ENCODE measurements at places on chromosomes 6 and 20.

GRCh38 chr6:144462058-144462457 is 176.9 kb downstream of the UTRN start:
- no peak for DNase-seq

DNA sequence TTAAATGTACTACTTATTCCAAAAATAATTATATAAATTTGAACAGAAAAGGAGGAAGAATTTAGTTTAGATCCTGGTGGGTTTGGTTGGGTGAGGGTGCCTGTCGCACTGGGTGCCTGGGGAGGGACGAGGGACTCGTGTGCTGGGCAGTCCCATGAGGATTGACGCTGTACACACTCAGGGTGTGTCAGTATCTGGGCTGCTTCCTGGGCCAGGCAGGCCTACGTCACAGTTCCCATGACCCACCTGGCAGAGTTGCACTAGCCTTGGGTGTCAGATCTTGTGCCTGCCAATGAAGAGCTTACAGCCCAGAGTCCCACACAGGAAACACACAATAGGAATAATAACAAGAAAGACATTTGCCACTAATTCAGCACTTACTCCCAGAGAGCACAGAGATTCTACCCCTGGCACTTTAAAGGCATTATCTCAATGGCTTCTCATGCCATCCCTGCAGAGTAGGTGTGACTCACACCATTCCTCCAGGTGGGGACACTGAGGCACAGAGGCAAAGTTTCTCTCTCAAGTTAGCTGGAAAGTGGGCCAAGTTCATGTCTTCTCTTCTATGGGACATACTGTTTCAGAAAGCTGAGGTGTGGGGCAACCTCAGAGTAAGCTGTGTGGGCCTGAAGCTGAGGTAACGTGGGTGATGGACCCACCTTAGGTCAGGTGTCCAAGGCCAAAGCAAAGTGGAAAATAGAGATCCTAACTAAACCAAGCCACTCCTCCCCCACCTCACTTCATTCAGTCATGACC is 1.3 kb upstream of the SDCBP2 start:
- DNase-seq = no peak

DNA sequence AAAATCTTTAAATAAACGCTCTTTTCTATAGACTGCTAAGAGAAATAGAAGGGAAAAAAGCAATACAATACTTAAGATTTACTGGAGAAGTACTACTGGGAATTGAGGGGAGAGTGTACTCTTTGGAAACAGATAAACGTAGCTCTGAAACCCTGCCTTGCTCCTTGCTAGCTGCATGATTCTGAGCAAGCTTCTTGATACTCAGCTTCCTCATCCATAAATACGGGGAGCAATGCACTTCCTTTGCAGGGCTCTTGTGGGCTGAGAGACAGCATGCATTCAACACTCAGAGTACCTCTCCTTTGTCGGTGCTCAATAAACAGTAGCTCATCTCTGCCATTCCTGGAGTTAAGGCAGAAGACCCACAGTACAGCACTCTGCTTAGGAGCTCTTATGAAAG is 159.7 kb downstream of the BTBD9 start:
- no peak for DNase-seq

DNA sequence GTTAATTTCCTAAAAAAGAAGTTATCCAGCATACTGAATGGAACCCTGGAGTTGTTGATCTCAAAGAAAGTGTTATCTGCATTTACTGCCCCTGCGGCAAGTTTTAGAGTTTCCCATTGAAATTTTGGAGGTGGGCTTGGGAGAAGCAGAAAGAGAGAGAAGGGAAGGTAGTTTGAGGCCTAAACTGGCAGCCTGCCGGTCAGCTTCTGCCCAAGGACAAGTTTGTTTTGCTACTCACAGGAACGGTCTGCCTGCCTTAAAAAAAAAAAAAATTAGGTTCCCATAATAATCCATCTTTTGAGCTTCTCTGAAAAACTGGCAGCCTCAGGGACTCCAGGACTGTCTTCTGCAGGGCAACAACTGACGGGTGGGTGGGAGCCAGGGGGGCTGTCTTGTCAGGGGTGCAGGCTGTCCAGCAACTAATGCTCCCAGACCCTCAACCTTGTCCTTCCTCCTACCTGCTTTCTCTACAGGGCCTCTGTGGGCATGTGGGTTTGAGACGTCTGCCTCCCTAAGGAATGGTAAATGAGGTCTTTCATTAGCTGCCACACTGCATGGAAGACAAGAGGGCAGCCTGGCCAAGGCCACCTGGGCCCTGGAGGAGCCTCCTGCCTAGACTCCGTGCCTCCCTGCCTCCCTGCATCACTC is 176.1 kb upstream of the KCNG1 start:
- no peak for DNase-seq

DNA sequence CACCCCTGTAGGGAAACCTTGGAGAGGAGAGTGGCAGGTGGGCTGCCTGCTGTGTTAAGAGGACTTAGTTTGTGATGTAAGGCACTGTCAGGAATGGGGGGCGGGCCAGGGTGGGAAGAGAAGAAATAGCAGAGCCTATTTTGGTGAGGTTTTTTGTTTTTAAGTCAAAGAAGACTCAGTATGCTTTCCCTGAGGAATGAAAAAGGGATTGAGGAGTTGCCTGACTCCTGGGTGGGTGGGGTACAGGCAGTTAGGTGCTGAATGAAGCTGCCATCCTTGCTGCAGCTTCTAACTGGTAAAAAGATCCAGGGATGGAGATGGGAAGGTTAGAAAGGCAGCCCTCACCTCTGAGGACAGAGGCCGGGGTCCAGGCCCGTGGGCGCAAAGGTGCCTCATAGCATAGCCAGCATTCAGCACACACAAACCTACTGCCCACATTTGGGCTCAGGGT is 37.9 kb downstream of the PLCG1 start:
- DNase-seq = no peak

DNA sequence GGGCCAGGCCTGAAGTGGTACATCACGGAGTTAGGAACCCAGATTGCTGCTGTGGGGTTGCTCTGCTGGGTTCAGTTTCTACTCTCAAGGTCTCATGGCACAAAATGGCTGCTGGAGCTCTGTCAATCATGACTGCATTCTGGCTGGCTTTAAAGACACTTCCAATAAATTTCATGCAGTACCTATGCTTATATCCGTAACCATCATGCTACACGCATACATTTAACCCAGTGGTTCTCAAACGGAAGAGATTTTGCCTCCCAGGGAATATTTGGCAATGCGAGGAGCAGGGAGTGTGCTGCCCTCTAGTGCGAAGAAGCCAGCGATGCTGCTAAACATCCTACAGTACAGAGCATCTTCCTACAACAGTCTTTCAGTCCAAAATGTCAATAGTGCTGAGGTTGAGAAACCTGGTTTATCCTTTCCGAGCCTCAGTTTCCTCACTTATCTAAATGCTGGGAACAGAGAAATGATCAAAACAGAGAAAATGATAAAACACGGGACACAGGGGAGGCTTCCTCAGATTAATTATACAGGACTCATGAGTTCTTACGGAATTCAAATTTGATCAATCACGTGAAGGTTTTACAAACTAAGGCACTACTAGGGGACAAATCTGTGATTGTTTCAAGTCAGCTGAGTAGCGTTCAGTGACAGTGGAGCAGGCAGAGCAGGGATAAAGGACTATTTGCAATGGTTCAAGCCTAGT is 9.6 kb upstream of the SLC2A10 start:
- peak; percentile 45 for DNase-seq

GRCh38 chr6:149852180-149852579 is 12.0 kb downstream of the LRP11 start:
- DNase-seq = peak; percentile 31

GRCh38 chr6:134079406-134079921 is 27.0 kb upstream of the SLC2A12 start:
- no peak for DNase-seq

DNA sequence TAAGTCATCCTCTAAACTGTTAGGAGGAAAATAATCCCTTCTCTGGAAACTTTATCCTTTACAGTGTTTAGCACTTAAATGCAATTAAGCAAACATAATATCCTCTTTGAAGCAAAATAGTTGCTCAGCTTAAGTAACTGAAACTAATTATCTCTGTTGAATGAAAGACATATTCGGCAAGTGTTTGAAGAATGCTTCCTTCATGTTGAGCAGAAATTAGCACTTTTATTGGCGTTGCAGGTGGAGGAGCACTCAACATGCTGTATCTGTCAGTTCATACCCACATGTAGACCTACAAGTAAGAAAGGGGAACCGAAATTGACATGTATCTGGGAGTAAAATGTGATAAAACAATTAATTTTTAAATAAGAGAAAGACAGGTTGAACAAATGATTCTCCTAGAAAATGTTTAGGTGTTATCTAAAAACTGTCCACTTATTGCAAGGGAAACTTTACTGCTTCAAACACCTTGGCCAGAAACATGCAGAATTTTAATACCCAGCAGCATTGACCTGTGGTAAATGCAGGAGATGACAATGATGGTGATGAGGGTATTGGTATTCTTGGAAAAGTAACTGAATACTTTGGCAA is 987.0 kb upstream of the MAP3K7 start:
- DNase-seq = no peak

DNA sequence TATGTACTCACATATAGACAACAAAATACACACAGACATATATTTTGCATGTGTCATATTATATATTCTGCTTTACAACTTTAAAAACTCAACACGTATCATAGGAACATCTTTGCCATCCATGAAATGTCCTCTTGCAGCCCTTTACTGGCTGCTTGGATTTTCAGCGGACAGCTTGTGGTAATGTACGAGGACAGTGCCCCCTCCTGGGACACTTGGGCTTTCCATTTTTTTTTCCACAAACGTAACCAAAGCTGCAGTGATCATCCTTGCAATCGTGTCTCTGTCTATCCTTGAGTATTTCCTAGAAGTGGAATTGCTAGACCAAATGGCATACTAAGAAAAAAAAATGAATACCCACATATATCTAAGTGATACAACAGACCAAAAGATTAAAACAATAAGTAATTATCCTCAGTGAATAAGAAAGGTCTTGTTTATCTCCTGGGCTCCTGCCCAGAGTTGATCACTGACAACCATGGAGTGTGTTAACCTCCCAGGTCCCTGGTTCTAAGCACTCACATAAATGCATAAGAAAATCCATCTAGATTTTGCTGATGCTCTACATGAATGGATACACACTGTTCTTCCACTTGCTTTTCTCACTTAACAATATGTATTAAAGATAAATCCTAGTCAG is 18.1 kb downstream of the BPI start:
- peak; percentile 59 for DNase-seq

- no peak for DNase-seq
Observed at GRCh38 chr6:36781669-36782068, 57.6 kb downstream of the CPNE5 start.

DNA sequence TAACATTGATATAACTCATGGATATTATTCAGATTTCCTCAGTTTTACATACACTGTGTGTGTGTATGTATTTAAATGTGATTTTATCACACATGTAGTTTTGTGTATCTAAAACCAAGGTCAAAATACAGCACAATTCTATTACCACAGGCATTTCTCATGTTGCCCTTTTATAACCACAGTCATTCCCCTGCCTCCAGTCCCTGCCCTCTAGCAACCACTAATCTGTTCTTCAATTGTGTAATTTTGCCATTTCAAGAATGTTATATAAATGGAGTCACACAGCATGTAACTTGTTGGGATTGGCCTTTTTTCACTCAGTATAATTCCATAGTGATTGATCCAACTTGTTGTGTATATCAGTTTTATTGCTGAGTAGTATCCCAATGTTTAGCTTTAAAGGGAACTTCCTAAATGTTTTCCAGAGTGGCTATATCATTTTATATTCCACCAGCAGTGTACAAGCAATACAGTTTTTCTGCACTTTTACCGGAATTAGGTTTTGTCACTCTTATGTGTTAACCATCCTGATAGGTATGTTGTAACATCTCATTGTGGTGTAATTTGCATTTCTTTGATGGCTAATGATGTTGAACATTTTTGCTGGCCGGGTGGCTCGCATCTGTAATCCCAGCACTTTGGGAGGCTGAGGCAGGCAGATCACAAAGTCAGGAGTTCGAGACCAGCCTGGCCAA is 338.2 kb downstream of the SOX4 start:
- peak; percentile 49 for DNase-seq

- peak; percentile 8 for DNase-seq
Observed at GRCh38 chr20:38034961-38035360, 1.4 kb downstream of the RPRD1B start.

- DNase-seq = peak; percentile 83
Observed at GRCh38 chr6:139392794-139393193, 18.3 kb upstream of the CITED2 start.

- peak; percentile 31 for DNase-seq
Observed at GRCh38 chr6:43962458-43962857, 164.8 kb downstream of the MRPL14 start.

DNA sequence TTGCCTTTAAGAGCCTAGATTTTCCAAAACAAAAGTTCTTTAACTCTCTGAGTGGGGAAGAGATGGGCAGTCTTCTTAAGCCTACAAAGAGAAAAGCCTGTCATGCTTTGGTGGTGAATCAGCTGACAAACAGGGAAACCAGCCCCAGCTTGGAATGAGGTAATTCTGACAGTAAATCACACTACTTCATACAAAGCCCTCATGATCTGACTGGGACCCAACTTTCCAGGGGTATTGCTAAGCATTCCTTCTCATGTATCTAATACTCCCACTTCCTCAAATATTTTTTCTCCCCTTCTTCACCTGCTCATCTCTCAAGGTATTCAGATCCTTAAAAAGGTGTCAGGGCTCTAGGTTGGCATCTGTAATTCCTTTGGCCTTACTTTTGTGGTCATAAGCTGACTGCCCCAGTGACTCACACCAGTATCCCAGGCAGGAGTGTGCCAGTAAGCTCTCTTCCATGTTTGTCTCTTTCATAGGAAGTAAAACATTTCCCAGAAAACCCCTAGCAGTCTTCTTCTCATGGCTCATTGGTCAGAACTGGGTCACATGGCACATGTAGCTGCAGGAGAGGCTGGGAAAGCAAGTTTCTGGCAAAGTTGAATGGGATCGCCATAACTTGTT is 15.0 kb upstream of the TBC1D22B start:
- DNase-seq = peak; percentile 99

DNA sequence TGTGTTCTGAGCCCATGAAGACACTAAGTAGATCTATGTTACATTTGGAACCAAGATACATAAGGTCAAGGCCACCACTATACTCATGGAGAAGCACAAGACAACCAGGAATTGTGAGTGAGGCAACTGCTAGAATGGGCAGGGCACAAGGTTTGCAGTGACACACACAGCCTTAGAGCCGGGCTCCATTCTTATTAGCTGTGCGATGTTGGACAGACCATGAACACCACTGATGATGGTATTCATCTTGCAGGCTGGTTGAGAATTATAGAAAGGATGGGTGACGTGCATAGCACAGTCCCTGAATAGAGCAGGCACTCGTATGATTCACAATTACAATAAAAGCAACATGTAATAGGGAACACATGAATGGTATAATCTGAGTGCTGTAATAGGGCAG is 172.4 kb downstream of the GJA10 start:
- peak; percentile 78 for DNase-seq

DNA sequence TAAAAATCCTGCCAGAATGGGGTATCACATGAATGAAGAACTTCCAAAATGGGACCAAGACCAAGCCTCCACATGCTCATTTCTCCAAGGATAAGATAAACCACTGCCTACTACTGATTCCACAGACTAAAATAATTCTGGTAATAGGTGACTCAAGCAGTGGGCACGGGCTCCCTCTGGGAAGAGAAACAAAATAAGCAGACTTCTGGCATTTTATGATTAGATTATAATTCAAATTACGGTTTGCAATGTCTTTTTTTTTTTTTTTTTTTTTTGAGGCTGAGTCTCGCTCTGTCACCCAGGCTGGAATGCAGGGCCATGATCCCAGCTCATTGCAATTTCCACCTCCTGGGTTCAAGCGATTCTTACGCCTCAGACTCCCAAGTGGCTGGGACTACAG is 16.0 kb downstream of the UQCC1 start:
- peak; percentile 86 for DNase-seq

- DNase-seq = peak; percentile 88
Observed at GRCh38 chr20:62370115-62370806, 3.1 kb upstream of the LAMA5 start.
